ENCODE measurements at places on chromosomes 2 and 18.
A peak's percentile ranks its signal among the peaks of the same experiment; 100 is the strongest.

DNA sequence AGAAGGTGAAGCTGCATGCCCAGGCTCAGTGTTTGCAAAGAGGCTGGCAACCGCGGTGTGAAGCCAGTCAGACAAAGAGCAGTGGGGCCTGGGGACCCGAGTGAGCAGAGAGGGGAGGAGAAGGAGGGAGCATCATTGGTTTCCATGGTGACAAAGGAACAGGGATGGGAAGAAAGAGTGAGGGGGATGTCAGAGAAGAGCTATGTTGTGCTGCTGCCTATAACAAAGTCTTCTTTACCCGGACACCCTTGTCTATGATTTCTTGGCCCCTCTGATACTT, 14.5 kb downstream of the TMEM247 start:
- DNase-seq, result no peak

DNA sequence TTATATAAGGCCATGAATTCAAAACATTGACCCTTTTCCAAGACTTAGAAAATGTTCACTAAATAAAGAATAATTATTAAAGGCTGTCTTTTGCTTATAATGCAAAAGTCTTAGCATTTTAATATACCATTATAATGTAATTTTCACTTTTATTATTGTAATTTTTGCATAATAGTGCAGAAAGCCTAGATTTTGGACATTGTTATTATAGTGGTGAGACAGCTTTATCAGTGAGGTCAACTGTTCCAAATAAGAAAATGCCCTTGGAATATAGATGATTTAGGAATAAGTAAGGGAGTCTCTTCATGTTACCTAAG, 56.6 kb downstream of the ATIC start:
- no peak for DNase-seq

GRCh38 chr2:59461127-59461526, 1092.3 kb downstream of the BCL11A start:
- no peak for DNase-seq

GRCh38 chr2:217988014-217988839, 14.6 kb downstream of the TNS1 start:
- peak; percentile 81 for DNase-seq

DNA sequence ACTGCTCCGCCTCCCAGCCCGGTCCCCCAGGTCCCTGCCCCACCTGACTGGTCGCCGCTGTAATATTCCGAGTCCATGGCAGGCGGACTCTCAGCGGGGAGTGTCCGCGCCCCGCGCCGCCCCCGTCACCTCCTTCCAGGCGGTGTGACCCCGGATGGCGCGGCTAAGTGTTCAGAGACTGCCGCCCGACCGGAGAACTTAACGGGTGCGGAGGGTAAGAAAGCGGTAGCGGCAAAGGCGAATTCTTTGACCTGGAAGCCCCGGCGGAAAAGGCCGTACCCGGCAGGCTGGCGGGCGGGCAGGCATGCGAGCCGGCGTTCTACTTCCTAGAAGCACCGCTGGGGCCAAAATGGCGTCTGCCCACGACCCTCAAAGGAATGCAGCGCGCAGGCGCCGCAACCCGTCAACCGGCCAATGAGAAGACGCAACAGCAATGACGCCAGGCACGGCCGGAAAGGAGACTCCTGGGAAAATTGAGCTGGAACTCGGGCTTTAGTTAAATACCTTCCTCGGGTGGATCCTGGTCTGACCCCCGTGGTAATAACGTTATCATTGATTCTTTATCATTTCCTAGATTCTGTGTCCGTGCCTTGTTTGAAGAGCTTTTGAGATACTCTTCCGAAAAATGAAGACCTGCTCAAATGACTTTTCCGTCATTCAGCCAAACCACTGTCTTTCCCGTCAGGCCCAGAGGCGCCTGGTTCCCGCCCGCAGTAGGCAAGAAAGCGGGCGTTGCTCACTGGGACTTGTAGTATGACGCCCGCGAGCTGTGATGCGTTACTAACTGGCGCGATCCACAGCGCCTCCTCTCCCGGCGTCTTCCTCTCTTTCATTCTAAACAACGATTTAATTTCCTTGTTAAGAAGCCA, at the start of gene IWS1:
Gene IWS1 (minus strand): TSS at position 358 of the 869 bp plus-strand sequence. CDS start 281 bp downstream, at position 77.
- peak; percentile 94 for DNase-seq

DNA sequence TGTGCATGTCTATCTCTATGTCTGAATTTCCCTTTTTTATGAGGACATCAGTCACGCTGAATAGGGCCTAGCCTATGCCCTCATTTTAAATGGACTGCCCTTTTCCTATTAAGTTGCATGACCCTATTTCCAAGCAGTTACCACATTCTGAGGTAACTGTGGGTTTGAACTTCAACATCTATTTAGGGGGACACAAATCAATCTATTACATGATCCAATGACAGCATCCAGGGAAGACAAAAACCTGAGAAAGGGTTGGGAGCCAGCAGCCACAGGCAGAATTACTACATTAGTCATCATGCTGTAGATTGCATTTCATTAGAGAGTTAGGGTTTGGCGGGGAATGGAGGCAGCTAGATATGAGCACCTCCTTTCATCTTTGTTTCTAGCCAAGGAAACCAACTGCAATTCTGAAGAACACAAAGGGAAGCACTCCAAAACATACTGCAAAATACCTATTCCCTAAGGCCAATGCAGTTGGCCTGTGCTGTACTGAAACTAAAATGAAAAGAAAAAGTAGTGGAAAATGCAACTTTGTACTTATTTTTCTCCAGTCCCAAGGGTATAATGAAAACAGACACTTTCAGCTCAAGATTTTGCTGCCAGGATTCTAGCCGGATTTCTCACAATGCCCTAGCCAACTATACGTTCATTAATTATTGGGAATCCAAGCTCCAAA, 40.4 kb upstream of the C1D start:
- no peak for DNase-seq

Data from GM13977 (cell line).